ENCODE measurements at places on chromosomes 12 and 14.

GRCh38 chr14:88323523-88324199, 592 bp upstream of the KCNK10 start:
- DNase-seq: no peak

- peak; percentile 69 for DNase-seq
Observed at GRCh38 chr12:49288412-49288853, 6.5 kb upstream of the PRPH start.

GRCh38 chr14:79166171-79166570, 996.0 kb downstream of the NRXN3 start:
- DNase-seq: no peak

DNA sequence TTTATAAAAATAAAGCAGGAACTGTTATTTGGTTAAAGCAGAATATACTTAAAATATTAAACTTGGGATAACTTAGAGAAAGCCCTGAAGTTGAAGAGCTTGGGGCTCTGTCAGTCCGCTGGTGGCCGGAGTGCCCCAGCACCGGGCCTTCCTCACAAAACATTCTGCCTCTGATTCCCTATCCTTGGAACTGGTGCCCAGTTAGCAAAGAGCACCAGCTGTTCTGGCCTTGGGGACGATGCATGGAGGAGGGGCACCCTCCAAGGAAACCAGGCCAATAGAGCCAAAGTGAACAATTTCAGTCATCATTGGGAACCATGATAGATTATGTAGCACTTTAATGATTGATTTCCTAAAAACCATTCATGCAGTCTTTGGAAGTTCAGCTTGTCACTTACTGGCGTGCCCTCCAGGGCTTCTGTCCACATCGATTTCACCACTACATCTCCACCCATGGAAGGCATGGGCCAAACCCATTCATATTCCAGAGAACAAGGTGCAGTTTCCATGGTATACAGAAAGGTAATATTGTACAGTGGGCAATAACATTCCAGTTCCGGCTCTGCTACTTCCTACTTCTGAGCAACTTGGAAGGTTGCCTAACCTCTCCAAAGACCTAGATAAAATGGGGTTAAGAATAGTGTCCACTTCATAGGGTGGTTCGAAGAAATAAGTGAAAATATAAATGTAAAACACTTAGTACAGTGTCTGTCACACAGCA, 145.9 kb downstream of the ETV6 start:
- DNase-seq: no peak

Measured in activated CD4-positive, alpha-beta T cell treated with anti-CD3 and anti-CD28 coated beads, Interleukin-2, amount 50 U/mL, for 1 hour (primary cell).